ENCODE measurements at places on chromosomes 4 and X.

- H3K36me3 ChIP-seq, result no peaks in the 10 kb centered on the region
- peaks cover 5% of the 10 kb centered on the region for H3K4me1 ChIP-seq
- no peak overlapping the region for H3K27ac ChIP-seq
- DNase-seq, result no peak
Observed at GRCh38 chr4:120052856-120053255, 13.8 kb downstream of the MAD2L1 start.

DNA sequence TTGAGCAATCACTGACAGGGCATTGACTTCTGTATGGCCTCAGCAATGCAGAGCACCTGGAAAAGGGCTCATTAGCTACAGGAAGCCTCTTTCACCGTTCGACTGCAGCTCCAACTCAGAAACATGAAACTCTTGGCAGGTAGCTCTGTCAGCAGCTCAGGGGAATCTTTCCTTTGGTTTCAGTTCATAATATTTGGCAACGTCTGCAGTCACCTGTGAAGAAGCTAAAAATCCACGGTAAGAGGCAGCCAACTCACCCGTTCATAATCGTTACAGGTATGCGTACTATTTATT lies 354.9 kb downstream of the CAMK2D start:
- H3K27ac ChIP-seq, result no peak overlapping the region
- no peak for DNase-seq
- H3K36me3 ChIP-seq, result no peaks in the 10 kb centered on the region
- peaks cover 14% of the 10 kb centered on the region for H3K4me1 ChIP-seq
- no peaks in the 10 kb centered on the region for H3K27me3 ChIP-seq
- H3K4me3 ChIP-seq, result no peak overlapping the region

DNA sequence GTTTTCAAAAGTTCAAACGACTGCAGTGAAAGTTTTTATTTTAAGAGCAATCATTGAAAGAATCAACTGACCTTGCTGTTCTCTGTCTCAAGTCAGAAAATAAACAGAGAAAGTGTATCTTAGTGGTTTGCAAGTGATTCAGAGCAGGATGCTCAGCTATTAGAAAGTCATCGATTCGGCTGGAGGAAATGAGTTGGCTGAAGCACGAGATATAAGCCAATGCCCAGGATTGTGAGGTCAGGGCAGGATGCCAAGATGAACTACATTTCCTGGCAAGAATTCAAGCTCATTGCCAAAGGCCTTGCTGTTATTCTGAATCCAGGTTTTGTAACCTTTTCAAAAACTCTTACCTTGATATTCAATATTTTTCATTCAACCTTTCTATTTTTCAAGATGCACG lies 541.4 kb upstream of the BOD1L1 start:
- no peak overlapping the region for H3K4me3 ChIP-seq
- peaks cover 12% of the 10 kb centered on the region for H3K4me1 ChIP-seq
- H3K27me3 ChIP-seq, result no peaks in the 10 kb centered on the region

DNA sequence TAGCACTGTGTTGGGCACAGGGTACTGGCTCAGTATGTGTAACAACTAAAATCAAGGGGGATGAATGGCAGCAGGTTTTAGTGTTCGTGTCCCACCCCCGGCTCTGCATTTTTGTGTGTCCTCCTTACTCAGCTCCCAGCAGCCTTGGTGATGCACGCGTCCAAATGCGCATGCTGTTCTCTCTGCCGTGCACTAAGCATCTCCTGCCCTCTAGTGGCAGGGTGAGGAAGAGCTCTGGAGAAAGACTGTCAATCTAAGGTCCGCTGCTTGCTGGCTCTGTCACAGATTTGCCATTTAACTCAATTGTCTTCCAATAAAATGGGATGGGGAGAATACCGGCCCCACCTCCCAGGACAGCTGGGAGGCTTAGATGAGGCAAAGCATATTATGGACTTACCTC lies 61.4 kb downstream of the WFS1 start:
- H3K4me1 ChIP-seq, result peaks cover 6% of the 10 kb centered on the region
- H3K4me3 ChIP-seq, result no peak overlapping the region
- DNase-seq, result no peak
- H3K27ac ChIP-seq, result no peak overlapping the region
- H3K36me3 ChIP-seq, result no peaks in the 10 kb centered on the region

GRCh38 chrX:51487960-51488267 lies 8.5 kb downstream of the NUDT11 start:
- no peaks in the 10 kb centered on the region for H3K4me1 ChIP-seq
- H3K36me3 ChIP-seq, result no peaks in the 10 kb centered on the region
- no peak for DNase-seq
- H3K4me3 ChIP-seq, result no peak overlapping the region
- H3K27me3 ChIP-seq, result peaks cover 19% of the 10 kb centered on the region
- H3K27ac ChIP-seq, result no peak overlapping the region

- no peaks in the 10 kb centered on the region for H3K27me3 ChIP-seq
- no peak for DNase-seq
- H3K4me1 ChIP-seq, result no peaks in the 10 kb centered on the region
- no peak overlapping the region for H3K27ac ChIP-seq
- H3K36me3 ChIP-seq, result no peaks in the 10 kb centered on the region
- no peak overlapping the region for H3K4me3 ChIP-seq
Observed at GRCh38 chr4:78217557-78217956, 160.4 kb downstream of the FRAS1 start.

DNA sequence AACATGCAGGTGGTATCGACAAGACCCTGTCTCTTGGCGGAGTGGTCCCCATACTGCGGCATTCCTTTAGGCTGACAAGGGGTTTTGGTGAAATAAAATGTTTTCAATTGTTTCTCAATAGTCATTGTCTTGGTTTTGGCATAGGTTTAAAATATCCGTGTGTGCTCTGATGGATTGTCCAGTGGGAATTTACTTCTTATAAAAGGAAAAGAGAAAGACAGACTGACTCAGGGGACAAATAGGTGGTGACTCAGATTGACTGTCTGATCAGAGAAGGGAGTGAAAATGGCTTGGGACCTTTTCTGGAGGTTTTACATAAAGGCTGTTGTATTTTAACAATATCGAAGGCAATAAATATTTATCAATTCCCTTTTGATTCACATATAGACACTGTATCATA lies 129.8 kb downstream of the SORBS2 start:
- H3K4me1 ChIP-seq, result peaks cover 94% of the 10 kb centered on the region
- H3K36me3 ChIP-seq, result peaks cover 15% of the 10 kb centered on the region
- H3K27me3 ChIP-seq, result no peaks in the 10 kb centered on the region

GRCh38 chr4:24668956-24669355 lies 84.6 kb upstream of the DHX15 start:
- no peak overlapping the region for H3K4me3 ChIP-seq
- DNase-seq, result no peak
- no peaks in the 10 kb centered on the region for H3K4me1 ChIP-seq
- H3K36me3 ChIP-seq, result no peaks in the 10 kb centered on the region

DNA sequence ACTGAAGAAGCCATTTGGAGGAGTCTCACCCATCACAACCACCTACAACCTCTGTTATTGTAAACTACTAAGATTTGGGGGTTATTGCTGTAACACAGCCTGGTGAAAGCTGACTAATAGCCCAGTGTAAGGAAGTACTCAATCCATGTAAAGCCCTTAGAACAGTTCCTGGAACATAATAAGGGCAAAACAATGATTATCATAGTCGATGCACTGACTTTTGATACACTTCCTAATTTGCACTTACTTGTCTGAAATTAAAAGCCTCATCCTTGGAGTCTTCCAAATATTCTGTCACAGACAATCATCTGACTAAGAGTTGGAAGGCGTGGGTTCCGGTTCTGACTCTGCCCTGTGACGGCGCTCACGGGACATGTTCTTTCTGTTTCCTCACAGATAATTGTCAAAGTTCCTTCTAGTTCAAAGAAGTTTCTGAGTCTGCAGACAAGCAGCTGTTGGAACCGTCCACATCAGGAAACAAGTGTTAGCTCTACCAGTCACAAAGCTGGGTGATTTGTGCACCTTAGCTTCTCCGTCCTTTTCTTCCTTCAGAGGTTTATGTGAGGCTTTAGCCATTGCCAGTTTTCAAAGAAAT lies 33.4 kb upstream of the RASGEF1B start:
- no peaks in the 10 kb centered on the region for H3K36me3 ChIP-seq
- peak overlapping the region; percentile 73 for H3K27ac ChIP-seq
- peak overlapping the region; percentile 19 for H3K4me3 ChIP-seq
- DNase-seq, result peak; percentile 65
- no peaks in the 10 kb centered on the region for H3K27me3 ChIP-seq
- peaks cover 13% of the 10 kb centered on the region for H3K4me1 ChIP-seq

GRCh38 chrX:123185721-123186120 lies 1.6 kb downstream of the GRIA3 start:
- no peak overlapping the region for H3K27ac ChIP-seq
- H3K27me3 ChIP-seq, result peaks cover 6% of the 10 kb centered on the region
- DNase-seq, result no peak
- peak overlapping the region; percentile 60 for H3K4me3 ChIP-seq

DNA sequence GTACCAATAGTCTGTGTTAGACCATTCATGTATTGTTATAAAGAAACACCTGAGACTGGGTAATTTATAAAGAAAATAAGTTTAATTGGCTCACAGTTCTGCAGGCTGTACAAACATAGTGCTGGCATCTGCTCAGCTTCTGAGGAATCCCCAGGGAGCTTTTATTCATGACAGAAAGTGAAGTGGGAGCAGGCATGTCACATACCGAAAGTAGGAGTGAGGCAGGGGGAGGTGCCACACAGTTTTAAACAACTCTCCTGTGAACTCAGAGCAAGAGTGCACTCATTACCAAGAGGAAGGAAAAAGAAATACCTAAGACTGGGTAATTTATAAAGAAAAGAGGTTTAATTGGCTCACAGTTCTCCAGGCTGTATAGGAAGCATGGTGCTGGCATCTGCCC lies 591.2 kb downstream of the PPP4R3C start:
- no peaks in the 10 kb centered on the region for H3K36me3 ChIP-seq
- no peak for DNase-seq
- H3K4me1 ChIP-seq, result no peaks in the 10 kb centered on the region

- no peaks in the 10 kb centered on the region for H3K36me3 ChIP-seq
- no peak overlapping the region for H3K27ac ChIP-seq
- no peaks in the 10 kb centered on the region for H3K27me3 ChIP-seq
- H3K4me3 ChIP-seq, result no peak overlapping the region
Observed at GRCh38 chr4:14340321-14340720, 662.0 kb upstream of the CPEB2 start.

GRCh38 chr4:145216535-145216934 lies 36.1 kb upstream of the OTUD4 start:
- no peak overlapping the region for H3K4me3 ChIP-seq
- no peaks in the 10 kb centered on the region for H3K4me1 ChIP-seq
- no peak for DNase-seq
- H3K36me3 ChIP-seq, result no peaks in the 10 kb centered on the region

DNA sequence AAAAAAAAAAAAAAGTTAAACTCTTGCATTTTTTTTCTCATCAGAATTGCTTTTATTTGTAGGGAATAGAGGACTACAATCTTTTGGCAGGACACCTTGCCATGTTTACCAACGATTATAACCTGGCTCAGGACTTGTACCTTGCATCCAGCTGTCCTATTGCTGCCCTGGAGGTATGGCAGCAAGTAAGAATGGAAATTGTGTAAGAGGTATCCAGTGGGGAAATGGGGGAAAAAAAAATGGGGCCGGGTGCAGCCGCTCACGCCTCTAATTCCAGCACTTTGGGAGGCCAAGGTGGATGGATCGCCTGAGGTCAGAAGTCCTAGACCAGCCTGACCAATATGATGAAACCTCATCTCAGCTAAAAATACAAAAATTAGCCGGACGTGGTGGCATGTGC lies 49.8 kb downstream of the WDR19 start:
- H3K4me3 ChIP-seq, result no peak overlapping the region
- peaks cover 49% of the 10 kb centered on the region for H3K36me3 ChIP-seq
- H3K27me3 ChIP-seq, result no peaks in the 10 kb centered on the region
- no peaks in the 10 kb centered on the region for H3K4me1 ChIP-seq
- no peak overlapping the region for H3K27ac ChIP-seq
- DNase-seq, result no peak

DNA sequence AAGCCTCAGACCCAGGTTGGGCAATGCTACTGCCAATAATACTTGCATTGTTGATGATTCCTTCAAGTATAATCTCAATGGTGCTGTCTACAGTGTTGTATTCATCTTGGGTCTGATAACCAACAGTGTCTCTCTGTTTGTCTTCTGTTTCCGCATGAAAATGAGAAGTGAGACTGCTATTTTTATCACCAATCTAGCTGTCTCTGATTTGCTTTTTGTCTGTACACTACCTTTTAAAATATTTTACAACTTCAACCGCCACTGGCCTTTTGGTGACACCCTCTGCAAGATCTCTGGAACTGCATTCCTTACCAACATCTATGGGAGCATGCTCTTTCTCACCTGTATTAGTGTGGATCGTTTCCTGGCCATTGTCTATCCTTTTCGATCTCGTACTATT lies 7.4 kb downstream of the LPAR4 start:
- no peak for DNase-seq
- no peaks in the 10 kb centered on the region for H3K4me1 ChIP-seq
- H3K36me3 ChIP-seq, result no peaks in the 10 kb centered on the region
- H3K27me3 ChIP-seq, result no peaks in the 10 kb centered on the region

GRCh38 chrX:41785685-41786084 lies 61.7 kb downstream of the GPR82 start:
- H3K27ac ChIP-seq, result no peak overlapping the region
- no peaks in the 10 kb centered on the region for H3K27me3 ChIP-seq
- no peak for DNase-seq
- no peak overlapping the region for H3K4me3 ChIP-seq
- no peaks in the 10 kb centered on the region for H3K4me1 ChIP-seq

- no peaks in the 10 kb centered on the region for H3K27me3 ChIP-seq
- peak overlapping the region; percentile 80 for H3K4me3 ChIP-seq
- H3K36me3 ChIP-seq, result no peaks in the 10 kb centered on the region
- no peak for DNase-seq
Observed at GRCh38 chrX:136910565-136911035, 30.1 kb upstream of the RBMX start.

DNA sequence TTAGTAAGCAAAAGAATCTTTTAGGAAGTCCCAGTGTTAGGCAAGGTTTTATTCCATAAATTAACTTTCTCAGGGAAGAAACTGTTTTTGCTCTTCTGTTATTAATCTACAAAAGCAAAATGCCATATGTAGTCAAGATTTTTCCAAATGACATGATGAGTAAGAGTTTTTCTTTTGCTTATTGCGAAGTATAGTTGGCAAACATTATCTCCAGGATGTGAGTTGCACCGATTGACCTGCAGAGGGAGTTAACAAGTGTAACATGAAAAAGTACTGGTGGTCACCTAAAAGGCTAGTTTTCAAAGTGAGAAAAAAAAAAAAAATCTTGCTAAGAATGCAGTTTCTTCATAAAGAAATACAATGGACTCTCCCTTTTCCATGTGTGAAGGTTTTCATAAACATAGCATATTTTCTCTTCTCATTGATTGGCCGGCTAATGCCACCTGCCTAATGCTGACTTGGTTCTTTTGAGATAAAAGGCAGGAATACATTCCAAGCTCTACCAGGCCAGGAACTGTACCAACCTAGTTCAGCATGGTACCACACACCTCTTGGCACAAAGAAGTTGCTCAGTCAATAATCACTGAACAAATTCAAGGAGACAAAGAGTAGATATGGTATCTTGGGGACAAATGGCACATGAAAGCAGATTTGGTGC lies 100.2 kb downstream of the LNX1 start:
- H3K4me3 ChIP-seq, result no peak overlapping the region
- peak overlapping the region; percentile 40 for H3K27ac ChIP-seq
- no peak for DNase-seq
- H3K4me1 ChIP-seq, result peaks cover 9% of the 10 kb centered on the region

GRCh38 chr4:37998226-37998625 lies 38.0 kb downstream of the PTTG2 start:
- H3K27ac ChIP-seq, result no peak overlapping the region
- H3K36me3 ChIP-seq, result no peaks in the 10 kb centered on the region
- H3K4me3 ChIP-seq, result no peak overlapping the region
- H3K27me3 ChIP-seq, result no peaks in the 10 kb centered on the region
- peaks cover 73% of the 10 kb centered on the region for H3K4me1 ChIP-seq

GRCh38 chrX:75278991-75279390 lies 5.1 kb downstream of the UPRT start:
- no peaks in the 10 kb centered on the region for H3K27me3 ChIP-seq
- no peaks in the 10 kb centered on the region for H3K36me3 ChIP-seq
- no peak overlapping the region for H3K4me3 ChIP-seq
- H3K27ac ChIP-seq, result peak overlapping the region; percentile 33
